ENCODE measurements at places on chromosomes 3 and 15. TPM values are rescaled to one million over a fixed set of nuclear protein-coding genes. Genes with fewer than 3 reads are reported as not detected.
A peak's percentile ranks its signal among the peaks of the same experiment; 100 is the strongest.

TP63 gene
- 0.89 TPM for total RNA-seq

CCDC80 gene
- total RNA-seq: not detected

GABRR3 gene
- not detected for total RNA-seq

SMCO1 gene
- not detected for total RNA-seq

- H3K4me3 ChIP-seq: peak overlapping the region; percentile 8
- H3K27ac ChIP-seq: peak overlapping the region; percentile 43
- peaks cover 46% of the 10 kb centered on the region for H3K4me1 ChIP-seq
- DNase-seq: no peak
These were observed 71.3 kb downstream of the RASA2 start for GRCh38 chr3:141557961-141558706.

DNA sequence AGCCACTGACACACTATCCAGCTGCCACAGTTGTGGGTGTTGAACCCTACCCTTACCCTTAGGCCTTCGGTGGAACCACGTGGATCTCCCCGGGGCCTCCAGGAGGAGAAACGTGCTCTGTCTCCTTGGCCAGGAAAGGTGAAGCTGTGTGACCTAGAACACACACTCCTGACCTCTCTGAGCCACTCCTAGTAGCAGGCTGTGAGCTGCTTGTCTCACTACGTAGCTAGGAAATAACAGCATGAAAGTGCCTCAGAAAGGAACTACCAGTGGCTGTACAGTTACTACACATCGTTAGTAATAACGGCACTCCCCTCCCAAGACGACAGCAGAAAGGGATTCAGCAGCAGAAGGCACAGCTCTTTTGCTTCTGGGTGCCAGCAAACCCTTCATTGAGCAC lies 36.2 kb upstream of the SLC6A6 start:
- H3K4me1 ChIP-seq: peaks cover 4% of the 10 kb centered on the region
- no peaks in the 10 kb centered on the region for H3K36me3 ChIP-seq
- DNase-seq: no peak
- H3K27me3 ChIP-seq: no peaks in the 10 kb centered on the region
- H3K27ac ChIP-seq: no peak overlapping the region

GRCh38 chr3:16514755-16515353 lies 1.4 kb upstream of the RFTN1 start:
- DNase-seq: no peak
- no peaks in the 10 kb centered on the region for H3K36me3 ChIP-seq
- no peaks in the 10 kb centered on the region for H3K27me3 ChIP-seq
- H3K4me1 ChIP-seq: peaks cover 57% of the 10 kb centered on the region
- peak overlapping the region; percentile 74 for H3K4me3 ChIP-seq

GRCh38 chr3:13427662-13428603 lies 7.8 kb upstream of the NUP210 start:
- H3K36me3 ChIP-seq: no peaks in the 10 kb centered on the region
- H3K4me1 ChIP-seq: peaks cover 33% of the 10 kb centered on the region
- H3K27ac ChIP-seq: peak overlapping the region; percentile 71

GRCh38 chr3:67290438-67290837 lies 292.3 kb downstream of the KBTBD8 start:
- H3K27me3 ChIP-seq: no peaks in the 10 kb centered on the region
- no peak overlapping the region for H3K4me3 ChIP-seq
- no peak overlapping the region for H3K27ac ChIP-seq
- no peaks in the 10 kb centered on the region for H3K4me1 ChIP-seq
- H3K36me3 ChIP-seq: no peaks in the 10 kb centered on the region
- DNase-seq: no peak

- no peak for DNase-seq
- H3K27me3 ChIP-seq: no peaks in the 10 kb centered on the region
- no peaks in the 10 kb centered on the region for H3K36me3 ChIP-seq
- no peaks in the 10 kb centered on the region for H3K4me1 ChIP-seq
- no peak overlapping the region for H3K27ac ChIP-seq
- H3K4me3 ChIP-seq: no peak overlapping the region
These were observed 254.2 kb downstream of the FEZF2 start for GRCh38 chr3:62119139-62119538.

DNA sequence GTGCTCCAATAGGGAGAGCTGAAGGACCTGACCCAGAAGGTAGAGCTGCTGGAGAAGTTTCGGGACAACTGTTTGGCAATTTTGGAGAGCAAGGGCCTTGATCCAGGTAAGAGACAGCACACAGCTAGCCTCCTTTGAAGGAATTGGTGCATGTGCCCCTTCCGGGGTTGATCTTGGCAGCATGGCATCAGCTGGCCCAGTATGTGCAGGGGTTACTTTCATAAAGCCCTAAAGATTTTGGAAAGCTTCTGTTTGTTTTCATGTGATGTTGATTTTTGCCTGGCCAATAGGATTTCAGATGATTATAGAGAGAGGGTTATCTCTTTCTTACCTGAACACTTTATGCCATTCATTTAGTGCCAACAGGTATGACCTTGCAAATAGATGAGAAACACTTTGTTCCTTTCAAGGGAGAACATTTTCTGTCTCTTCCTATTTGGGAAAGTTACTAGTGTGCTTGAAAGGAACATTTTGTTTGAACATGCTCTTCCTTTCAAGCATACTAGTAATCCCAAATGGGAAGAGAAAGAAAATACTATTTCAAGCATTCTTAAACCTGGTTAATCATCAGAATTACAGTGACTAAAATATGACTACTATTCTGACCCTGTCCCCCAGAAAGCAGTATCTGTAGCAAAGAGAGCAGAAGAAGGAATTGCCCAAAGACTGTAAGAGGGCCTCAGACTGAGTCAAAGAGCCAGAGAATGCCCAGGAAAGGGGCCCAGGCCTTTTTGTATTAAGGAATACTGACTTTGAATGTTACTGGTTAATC lies 7.5 kb downstream of the KNSTRN start:
- H3K4me1 ChIP-seq: no peaks in the 10 kb centered on the region
- DNase-seq: no peak
- no peaks in the 10 kb centered on the region for H3K27me3 ChIP-seq
- H3K36me3 ChIP-seq: peaks cover 46% of the 10 kb centered on the region

DNA sequence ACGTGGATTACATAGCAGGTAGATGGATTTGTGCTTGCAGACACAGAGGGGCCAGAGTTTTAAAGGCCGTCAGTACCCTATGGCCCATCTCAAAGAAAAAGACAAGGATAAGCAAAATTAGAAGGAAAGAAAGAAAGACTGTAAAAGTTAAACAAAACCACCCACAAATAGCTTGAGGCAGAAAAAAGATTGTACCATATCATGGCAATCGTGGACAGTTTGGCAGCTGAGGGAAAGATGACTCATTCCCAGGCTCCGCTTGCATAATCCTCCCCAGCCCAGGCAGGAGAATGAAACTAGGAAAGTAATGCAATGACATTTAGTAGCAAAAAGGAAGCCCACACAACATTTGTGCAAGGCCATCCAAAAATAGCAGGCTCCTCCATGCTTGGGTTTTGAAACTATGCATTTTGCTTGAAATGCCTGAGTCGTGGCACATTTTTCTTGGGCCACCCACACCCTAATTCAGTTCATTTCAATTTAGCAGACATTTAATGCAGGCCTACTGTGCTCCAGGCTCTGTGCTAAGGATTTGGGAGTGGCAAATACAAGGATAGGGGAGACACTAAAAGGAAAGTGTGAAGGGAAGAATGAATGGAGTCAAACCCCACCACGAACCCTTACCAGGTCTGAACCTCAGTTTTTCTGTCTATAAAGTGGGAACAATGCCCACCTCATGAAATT lies 40.9 kb upstream of the SMAD3 start:
- H3K27ac ChIP-seq: no peak overlapping the region
- DNase-seq: no peak
- no peak overlapping the region for H3K4me3 ChIP-seq
- H3K4me1 ChIP-seq: no peaks in the 10 kb centered on the region
- no peaks in the 10 kb centered on the region for H3K36me3 ChIP-seq

- H3K27me3 ChIP-seq: no peaks in the 10 kb centered on the region
- no peaks in the 10 kb centered on the region for H3K4me1 ChIP-seq
- no peak overlapping the region for H3K27ac ChIP-seq
- H3K4me3 ChIP-seq: no peak overlapping the region
These were observed 681.0 kb downstream of the DIPK2A start for GRCh38 chr3:144652573-144652972.

GRCh38 chr3:182485301-182485700 lies 308.0 kb upstream of the ATP11B start:
- no peak overlapping the region for H3K27ac ChIP-seq
- DNase-seq: no peak
- H3K27me3 ChIP-seq: no peaks in the 10 kb centered on the region
- no peaks in the 10 kb centered on the region for H3K4me1 ChIP-seq

- DNase-seq: no peak
- no peaks in the 10 kb centered on the region for H3K27me3 ChIP-seq
- H3K4me3 ChIP-seq: peak overlapping the region; percentile 97
- peak overlapping the region; percentile 94 for H3K27ac ChIP-seq
- peaks cover 69% of the 10 kb centered on the region for H3K4me1 ChIP-seq
These were observed 27.8 kb downstream of the STARD5 start for GRCh38 chr15:81296186-81296585.

DNA sequence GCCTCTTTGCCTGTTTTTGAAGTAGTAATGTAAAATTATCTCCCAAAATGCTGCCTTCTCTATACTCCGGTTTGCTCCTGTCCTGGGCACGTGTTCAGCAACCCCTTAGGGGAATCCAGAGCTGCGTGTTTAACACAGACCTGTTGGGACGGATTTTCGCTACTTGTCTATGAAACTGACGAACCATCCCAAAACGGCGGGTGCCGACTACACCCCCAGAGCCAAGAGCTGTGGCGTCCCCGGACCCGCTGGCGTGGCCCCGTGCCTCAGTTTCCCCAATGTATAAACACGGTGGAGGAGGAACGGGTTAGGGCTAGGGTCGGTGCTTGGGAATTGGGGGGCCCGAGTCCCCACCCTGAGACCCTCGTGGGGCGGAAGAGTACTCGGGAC lies 473 bp downstream of the FHIT start:
- H3K4me1 ChIP-seq: peaks cover 20% of the 10 kb centered on the region
- peaks cover 6% of the 10 kb centered on the region for H3K27me3 ChIP-seq
- no peak for DNase-seq
- H3K4me3 ChIP-seq: peak overlapping the region; percentile 55
- no peaks in the 10 kb centered on the region for H3K36me3 ChIP-seq
- peak overlapping the region; percentile 55 for H3K27ac ChIP-seq

DNA sequence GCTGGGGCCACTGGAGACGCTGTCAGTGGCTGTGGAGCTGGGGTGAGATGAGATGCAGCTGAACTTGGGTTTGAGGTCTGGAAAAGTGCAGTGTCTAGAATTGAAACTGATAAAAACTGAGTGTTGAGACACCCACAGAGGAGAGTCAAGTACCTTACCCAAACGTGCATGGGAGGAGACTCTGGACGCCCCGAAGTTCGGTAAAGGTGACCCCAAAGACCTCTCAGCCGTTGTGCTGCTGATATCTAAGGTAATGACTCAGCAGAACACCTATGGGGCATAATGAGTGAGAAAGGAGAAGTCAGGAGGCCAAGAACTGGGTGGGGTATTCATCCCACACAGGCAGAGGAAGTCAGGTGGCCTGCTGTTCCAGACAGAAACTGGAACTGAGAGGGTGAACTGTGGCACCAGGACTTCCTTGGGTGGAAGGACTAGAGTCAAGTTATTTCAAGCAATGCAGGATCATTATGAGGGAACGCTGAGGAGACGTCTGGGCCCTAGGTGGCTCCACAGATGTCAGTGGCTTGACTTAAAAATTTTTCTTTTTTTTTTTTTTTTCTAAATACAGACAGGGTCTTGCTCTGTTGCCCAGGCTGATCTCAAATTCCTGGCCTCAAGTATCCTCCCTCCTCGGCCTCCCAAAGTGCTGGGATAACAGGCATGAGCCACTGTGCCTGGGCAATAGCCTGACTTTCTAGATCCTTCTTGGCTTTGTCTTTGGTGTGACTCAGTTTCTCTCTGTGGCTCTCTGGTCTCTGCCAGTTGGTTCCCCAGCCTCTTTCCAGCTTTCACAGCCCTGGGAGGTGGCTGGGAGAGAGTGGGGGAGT lies 67.6 kb upstream of the GCNT3 start:
- H3K36me3 ChIP-seq: no peaks in the 10 kb centered on the region
- H3K27ac ChIP-seq: no peak overlapping the region
- H3K4me1 ChIP-seq: no peaks in the 10 kb centered on the region

DNA sequence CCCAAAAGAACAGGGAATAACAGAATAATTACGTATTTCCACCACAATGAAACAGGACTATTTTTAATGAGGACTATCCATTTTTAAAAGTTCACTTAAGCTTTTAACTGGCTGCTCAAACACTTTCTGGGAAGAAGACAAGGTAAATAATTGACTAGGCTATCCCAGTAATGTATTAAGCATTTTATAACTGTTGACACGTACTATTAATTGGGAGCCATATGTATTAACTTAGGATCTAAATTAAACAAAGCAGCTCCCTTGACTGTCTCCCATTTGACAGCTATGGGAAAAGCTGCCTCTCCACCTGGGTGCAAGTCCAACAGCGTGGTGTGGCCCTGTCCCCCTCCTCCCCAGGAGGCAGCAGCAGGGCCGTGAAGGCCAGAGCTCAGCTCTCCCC lies 36.1 kb downstream of the MYO5C start:
- H3K4me3 ChIP-seq: no peak overlapping the region
- no peak for DNase-seq
- H3K4me1 ChIP-seq: peaks cover 61% of the 10 kb centered on the region
- no peaks in the 10 kb centered on the region for H3K36me3 ChIP-seq

DNA sequence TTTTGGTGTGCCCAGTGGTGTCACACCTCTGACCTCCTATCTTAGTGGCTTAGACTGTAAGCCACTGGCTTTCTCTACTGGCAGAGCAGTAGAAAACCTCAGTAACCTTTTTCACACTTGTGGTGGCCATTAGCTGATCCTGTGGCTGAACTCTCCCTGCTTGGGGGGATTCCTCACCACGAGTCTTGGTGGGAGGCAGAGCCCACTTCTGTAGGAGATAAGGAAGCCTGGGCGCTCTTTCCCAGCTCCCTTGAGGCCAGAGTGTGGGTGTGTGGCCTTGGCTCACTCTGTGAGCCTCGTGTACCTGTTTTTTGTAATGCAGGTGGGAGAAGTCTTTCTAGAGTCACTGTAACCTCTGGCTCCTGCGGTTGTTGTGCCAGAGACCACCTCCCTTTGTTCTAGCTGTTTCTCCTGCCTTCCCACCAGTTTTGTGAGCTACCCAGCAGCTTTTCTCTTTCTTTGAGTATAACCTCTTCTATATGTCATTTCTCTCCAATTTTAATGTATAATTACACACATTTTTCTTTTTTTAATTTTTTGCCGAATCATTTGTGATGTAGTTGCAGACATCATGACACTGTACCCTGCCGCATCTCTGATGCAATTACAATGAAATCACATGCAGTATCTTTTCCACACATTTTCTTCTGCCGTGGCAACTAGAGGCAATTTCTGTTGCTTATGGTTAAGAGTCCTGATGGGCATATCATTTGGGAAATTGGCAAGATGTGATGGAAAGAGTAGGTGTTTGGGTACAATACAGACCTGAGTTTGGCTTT lies 13.8 kb downstream of the XCR1 start:
- H3K4me3 ChIP-seq: no peak overlapping the region
- H3K27ac ChIP-seq: no peak overlapping the region
- H3K36me3 ChIP-seq: no peaks in the 10 kb centered on the region
- no peak for DNase-seq

DNA sequence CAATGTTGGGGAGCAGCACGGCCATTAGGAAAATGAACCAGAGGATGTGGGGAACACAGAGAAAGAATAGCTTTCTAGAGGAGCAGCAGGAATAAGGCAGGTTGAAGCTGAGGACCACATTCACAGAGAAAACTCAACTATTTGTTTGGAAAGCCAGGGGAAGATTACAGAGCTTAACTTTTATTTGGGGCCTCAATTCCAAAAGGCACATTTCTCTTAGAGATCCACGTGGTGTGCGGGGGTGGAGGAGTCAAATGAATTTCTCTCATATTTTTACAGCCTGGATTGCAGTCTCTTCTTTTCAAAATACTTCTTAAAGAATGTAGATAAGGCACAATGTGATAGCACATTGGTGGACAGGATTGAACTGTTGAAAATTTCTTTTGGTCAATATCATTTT lies 253.7 kb downstream of the ROBO1 start:
- no peaks in the 10 kb centered on the region for H3K4me1 ChIP-seq
- no peak for DNase-seq
- no peak overlapping the region for H3K4me3 ChIP-seq
- H3K27ac ChIP-seq: no peak overlapping the region
- H3K36me3 ChIP-seq: no peaks in the 10 kb centered on the region
- no peaks in the 10 kb centered on the region for H3K27me3 ChIP-seq
